Metanephros (tissue), 2 donors: ENCODE measurements at places on chromosomes 2 and 18. TPM values are rescaled to one million over a fixed set of nuclear protein-coding genes. Genes with fewer than 3 reads are reported as not detected.

OBSL1 gene
- 146 TPM for total RNA-seq

SCYGR4 gene
- not detected for total RNA-seq

AFG3L2 gene
- total RNA-seq, result 50.7 TPM

TMEM37 gene
- 25.2 TPM for total RNA-seq

FHOD3 gene
- 44.5 TPM for total RNA-seq

C1GALT1C1L gene
- 1.1 TPM for total RNA-seq

MGAT4A gene
- total RNA-seq, result 24.2 TPM

CGREF1 gene
- 3.6 TPM for total RNA-seq

TUBB8B gene
- total RNA-seq, result not detected

REG3G gene
- not detected for total RNA-seq

IL1F10 gene
- not detected for total RNA-seq

MC5R gene
- 0.47 TPM for total RNA-seq

REG3A gene
- total RNA-seq, result not detected

TSPYL6 gene
- not detected for total RNA-seq

NDC80 gene
- total RNA-seq, result 7.4 TPM

CAPG gene
- total RNA-seq, result 86.4 TPM

PRKAG3 gene
- total RNA-seq, result 5.0 TPM

ADRA2B gene
- 4.6 TPM for total RNA-seq

EVA1A gene
- total RNA-seq, result 34.6 TPM
